GM23248 (cell line): ENCODE measurements at places on chromosomes 16 and 17.

- DNase-seq: no peak
Measured at GRCh38 chr16:81688182-81688581, 90.9 kb upstream of the PLCG2 start.

- peak; percentile 18 for DNase-seq
Measured at GRCh38 chr16:69937465-69937951, 13.6 kb upstream of the CLEC18A start.

GRCh38 chr16:47780213-47780875 lies 319.2 kb downstream of the PHKB start:
- DNase-seq: peak; percentile 28

GRCh38 chr16:81693744-81694303 lies 85.3 kb upstream of the PLCG2 start:
- no peak for DNase-seq

DNA sequence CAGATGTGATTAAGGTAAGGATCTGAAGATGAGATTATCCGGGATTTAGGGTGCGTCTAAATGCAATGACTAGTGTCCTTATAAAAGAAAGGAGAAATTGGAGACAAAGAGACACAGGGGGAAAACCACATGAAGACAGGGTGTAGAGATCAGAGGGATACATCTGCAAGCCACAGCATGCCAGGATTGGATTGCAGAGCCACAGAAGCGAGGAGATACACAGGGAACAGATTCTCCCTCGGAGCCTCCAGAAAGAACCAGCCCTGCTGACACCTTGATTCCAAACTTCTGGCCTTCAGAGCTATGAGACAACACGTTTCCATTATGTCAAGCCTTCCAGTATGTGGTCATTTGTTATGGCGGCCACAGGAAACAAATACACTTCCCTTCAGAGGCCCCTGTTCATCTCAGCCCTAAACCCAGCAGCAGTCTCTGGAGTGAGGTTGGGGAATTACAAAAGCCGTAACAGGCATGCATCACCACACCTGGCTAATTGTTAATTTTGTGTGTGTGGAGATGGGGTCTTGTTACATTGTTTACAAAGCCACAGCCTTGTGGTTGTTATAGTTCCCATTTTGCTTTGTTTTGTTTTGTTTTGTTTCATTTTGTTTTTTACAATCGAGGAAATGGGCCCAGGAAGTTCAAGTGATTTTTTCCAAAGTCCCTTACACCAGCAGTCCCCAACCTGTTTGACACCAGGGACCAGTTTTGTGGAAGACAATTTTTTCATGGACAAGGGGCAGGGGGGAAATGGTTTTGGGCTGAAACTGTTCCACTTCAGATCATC lies 51.6 kb upstream of the LYRM9 start:
- no peak for DNase-seq

- peak; percentile 90 for DNase-seq
Measured at GRCh38 chr17:13736916-13737315, 135.2 kb upstream of the HS3ST3A1 start.

- DNase-seq: peak; percentile 82
Measured at GRCh38 chr16:31141489-31142108, 6.1 kb upstream of the PRSS8 start.
